Fibroblast of lung (primary cell): ENCODE measurements at places on chromosomes 7 and 10. TPM values are rescaled to one million over a fixed set of nuclear protein-coding genes. Genes with fewer than 3 reads are reported as not detected.

TUBAL3 gene
- not detected in 2 replicates for total RNA-seq

DNA sequence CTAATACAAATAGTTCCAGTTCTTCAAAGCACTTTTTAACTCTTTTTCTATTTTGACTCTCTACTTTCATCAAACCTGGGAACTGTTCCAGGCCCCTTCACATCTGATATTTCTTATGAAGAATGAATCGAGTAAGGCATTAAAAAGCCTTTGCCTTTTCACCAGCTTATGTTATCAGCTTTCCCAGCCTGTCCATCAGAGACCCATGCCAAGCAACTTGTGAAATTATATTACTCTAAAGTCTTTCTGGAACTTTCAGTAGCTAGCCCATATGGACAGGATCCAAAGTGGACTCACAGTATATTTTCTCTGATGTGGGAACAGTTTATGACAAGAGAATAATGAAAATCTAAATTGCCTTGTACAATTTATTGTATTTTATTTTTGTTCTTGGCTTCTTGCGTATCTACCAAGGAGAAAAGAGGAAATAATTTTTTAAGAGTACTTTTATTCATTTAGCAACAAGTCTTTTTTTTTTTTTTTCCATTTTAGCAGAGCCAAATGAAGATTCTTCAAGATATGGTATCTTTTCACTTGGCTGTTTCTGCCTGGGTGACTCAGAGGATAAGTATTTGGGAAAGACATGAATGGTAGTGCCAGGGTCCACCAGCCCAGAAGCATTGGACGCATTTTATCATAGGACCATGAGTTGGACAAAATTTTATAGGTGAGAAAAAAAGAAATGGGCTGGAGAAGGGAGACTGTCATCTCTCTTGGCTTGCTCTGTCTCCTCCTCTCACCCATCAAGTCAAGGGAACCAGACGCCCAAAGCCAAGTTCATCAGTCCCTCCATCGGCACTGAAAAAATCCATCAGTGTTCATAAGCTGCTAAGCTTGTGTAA lies 195.8 kb upstream of the NEBL start:
- no peak overlapping the region for H3K4me3 ChIP-seq
- H3K36me3 ChIP-seq: no peaks in the 10 kb centered on the region
- peak; percentile 72 for DNase-seq
- no peaks in the 10 kb centered on the region for H3K4me1 ChIP-seq

GRCh38 chr7:16061630-16062029 lies 359.7 kb downstream of the CRPPA start:
- no peak overlapping the region for H3K27ac ChIP-seq
- H3K4me1 ChIP-seq: no peaks in the 10 kb centered on the region
- no peak for DNase-seq
- no peak overlapping the region for H3K4me3 ChIP-seq
- H3K27me3 ChIP-seq: peaks cover 2% of the 10 kb centered on the region

RBAK gene
- total RNA-seq: 6.9 TPM in 2 replicates

DNA sequence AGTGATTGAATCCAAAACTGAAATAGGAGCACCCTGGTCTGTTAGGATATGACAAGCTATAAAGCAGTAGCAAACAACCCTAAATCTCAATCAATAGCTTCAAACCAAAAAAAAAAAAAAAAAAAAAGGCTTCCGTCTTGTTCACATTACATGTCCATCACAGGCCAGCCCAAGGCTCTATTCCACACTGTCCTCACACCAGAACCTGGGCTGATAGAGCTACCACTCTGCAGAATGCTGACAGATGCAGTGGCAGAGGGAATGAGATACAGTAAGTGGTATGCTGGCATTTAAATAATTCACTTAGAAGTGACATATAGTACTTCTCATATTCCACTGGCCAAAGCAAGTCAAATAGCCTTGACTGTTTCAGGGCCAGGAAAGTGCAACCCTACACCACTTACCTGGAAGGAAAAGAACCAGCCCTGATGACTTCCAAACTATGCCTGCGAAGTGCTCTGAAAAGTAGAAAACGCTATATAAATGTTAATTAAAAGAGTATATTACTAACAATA lies 5.8 kb downstream of the CDCA7L start:
- no peak overlapping the region for H3K4me3 ChIP-seq
- H3K36me3 ChIP-seq: no peaks in the 10 kb centered on the region
- no peak for DNase-seq

GRCh38 chr7:121433775-121434174 lies 37.7 kb upstream of the FAM3C start:
- H3K27ac ChIP-seq: no peak overlapping the region
- H3K4me1 ChIP-seq: peaks cover 2% of the 10 kb centered on the region
- no peaks in the 10 kb centered on the region for H3K36me3 ChIP-seq
- no peak overlapping the region for H3K4me3 ChIP-seq

GRCh38 chr7:30717181-30717580 lies 34.8 kb upstream of the INMT start:
- DNase-seq: no peak
- no peaks in the 10 kb centered on the region for H3K4me1 ChIP-seq
- H3K36me3 ChIP-seq: no peaks in the 10 kb centered on the region
- no peak overlapping the region for H3K4me3 ChIP-seq
- H3K27me3 ChIP-seq: no peaks in the 10 kb centered on the region

NKX2-3 gene
- not detected in 2 replicates for total RNA-seq

GRCh38 chr7:70619130-70619529 lies 512.8 kb upstream of the GALNT17 start:
- no peaks in the 10 kb centered on the region for H3K4me1 ChIP-seq
- DNase-seq: no peak
- H3K27ac ChIP-seq: no peak overlapping the region
- H3K36me3 ChIP-seq: no peaks in the 10 kb centered on the region
- no peak overlapping the region for H3K4me3 ChIP-seq
- H3K27me3 ChIP-seq: no peaks in the 10 kb centered on the region

DNA sequence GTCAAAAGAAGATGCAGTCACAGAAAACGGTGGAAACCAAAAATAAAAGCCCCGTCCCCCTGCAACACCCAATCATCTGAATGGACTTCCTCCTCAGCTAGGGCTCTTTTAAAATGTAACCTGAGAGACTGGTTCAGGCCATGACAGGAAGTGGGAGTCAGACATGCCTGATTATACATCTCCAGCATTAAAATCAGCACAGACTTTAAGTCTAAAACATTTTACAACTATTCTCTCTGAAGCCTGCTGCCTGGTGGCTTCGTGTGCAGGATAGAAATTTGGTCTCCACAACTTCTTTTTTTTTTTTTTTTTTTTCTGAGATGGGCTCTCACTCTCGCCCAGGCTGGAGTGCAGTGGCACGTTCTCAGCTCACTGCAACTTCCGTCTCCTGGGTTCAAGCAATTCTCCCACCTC lies 30.3 kb downstream of the HACD1 start:
- H3K4me1 ChIP-seq: no peaks in the 10 kb centered on the region
- no peak overlapping the region for H3K27ac ChIP-seq
- peak; percentile 9 for DNase-seq
- no peaks in the 10 kb centered on the region for H3K27me3 ChIP-seq
- H3K36me3 ChIP-seq: no peaks in the 10 kb centered on the region
- H3K4me3 ChIP-seq: no peak overlapping the region

GRCh38 chr7:11436316-11436715 lies 395.7 kb downstream of the THSD7A start:
- peak; percentile 56 for DNase-seq
- no peaks in the 10 kb centered on the region for H3K27me3 ChIP-seq
- no peak overlapping the region for H3K27ac ChIP-seq
